ENCODE measurements at places on chromosomes 7 and 10. TPM values are rescaled to one million over a fixed set of nuclear protein-coding genes. Genes with fewer than 3 reads are reported as not detected.

DNA sequence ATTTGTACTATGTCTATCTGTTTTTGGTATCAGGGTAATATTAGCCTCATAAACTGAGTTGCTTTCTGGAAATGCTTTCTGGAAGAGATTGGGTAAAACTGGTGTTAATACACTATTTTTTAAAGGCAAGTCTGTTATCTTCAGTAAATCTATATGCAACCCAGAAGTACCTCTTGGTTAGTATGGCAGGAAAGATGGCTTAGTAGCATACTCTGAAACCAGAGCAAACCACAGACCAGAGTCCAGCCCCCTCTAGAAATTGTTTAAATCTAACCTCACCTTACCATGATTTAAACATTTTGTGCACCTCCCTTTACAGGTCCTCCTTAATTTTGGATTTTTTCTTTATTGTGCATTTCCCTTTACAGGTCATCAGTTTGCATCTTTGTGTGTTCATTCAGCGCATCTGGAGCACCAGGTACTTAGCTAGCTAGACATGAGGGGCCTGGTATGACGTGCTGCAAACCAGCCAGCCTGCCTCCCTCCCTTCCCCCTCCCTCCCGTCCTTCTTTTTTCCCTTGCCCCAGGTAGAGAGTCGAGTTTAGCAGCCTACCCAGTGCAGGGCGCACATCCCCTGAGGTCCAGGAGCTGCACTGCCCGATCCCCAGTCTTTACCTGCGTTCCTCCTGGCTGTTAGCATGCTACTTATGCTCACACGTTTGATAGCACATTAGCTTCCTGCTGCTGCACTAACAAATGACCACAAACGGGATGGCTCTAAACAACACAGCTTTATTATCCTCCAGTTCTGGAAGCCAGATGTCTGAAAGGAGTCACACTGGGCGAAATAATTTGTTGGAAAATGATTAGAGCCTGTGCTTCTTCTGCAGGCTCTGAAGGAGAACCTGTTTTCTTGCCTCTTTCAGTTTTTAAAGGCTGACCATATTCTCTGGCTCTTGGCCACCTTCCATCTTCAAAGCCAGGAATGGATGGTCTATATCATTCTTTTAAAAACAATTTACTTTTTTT lies 299.9 kb upstream of the HABP2 start:
- DNase-seq, result no peak

DNA sequence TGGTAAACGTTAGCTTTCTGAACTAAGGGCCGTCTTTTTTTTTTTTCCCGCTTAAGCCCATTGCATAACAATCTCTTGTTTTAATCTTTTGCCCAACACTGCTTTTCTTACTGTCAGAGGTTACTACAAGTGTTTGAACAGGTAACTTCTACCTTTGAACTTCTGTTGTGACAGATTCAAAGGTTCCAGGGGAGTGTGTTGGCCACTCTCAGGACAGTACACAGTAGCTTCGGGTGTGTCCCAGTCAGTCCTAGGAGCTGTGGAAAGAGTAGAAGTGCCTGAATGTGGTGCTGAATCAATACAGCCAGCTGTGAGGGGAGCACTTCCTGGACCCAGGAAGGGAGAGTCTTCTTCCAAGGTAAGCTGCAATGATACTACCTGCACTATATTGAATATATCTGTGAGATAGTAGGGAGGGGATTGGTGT lies at the start of gene ACSL5:
TSS of gene ACSL5 (plus strand) at position 205 of the 427 bp plus-strand sequence. CDS start 20,831 bp downstream, outside the sequence.
- no peak for DNase-seq

DNA sequence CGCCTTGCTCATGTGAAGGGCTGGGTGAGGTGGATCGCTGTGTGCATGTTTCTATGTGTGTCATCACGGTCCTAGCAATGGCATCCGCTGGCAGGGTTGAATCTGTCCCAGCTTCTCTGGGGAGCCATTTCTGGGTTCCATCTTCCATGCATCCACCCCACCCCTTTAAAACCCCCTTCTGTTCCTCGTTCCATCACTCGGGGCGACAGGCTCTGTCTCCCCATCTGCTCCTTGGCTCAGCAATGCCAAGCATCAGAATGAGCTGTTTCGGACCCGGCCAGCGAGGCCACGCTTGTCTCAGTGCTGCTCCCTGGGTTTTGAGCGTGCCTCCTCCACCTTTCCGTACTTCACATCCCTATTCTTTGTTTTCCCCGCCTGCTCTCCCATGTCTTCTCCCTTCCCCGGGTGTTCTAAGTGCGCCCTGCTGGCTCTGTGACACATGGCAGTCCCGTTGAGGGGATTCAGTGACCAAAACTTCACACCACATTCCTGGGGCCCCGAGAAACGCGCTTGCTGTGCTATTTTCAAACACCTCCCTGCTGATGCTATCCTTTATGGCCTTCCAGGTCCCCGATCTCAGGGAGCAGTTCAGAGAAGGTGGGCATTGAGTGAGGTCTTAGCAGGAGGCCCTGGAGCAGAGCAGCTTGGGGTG lies 554.1 kb upstream of the FOXK1 start:
- no peak for DNase-seq

DNA sequence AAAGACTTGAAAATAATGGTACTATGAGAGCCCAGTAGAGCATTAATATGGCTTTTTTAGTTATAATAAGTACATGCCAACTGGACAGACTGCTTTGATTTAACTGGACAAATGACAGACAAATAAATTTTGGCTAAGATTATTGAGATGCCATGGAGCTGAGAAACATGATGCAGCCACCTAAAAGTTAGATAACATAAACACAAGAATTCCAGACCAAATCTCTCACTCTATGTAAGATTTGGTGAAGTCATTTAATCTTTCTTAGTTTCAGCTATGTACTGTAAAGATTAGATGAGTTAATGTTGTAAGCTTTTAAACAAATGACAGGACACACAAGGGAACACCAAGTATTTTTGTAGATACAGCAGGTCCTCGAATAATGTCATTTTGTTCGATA lies 118.2 kb downstream of the CACNA2D1 start:
- DNase-seq, result no peak

DNA sequence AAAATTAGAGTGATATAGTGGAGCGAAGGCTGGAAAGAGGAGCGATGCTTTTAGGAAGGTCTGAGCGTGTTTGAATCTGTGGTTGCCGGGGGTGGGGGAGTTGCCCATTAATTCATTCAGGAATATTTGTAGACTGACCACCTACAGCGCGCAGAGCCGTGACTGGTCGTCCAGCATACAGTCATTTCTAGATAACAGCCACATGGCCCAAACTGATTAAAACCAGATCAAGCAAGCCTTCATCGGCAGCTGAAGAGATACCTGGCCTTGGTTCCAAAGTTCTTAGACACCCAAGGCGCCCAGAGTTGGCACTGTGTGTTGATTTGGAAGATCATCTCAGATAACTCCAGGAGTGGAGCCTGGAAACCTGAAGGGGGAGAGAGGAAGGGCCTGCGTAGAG lies 1.7 kb downstream of the PROSER2 start:
- no peak for DNase-seq

- no peak for DNase-seq
These were observed 118.6 kb upstream of the CARD11 start for GRCh38 chr7:3162289-3162688.

- DNase-seq, result no peak
These were observed 86.3 kb upstream of the MKLN1 start for GRCh38 chr7:131241386-131241785.

GRCh38 chr10:7153750-7154149 lies 257.1 kb downstream of the SFMBT2 start:
- DNase-seq, result no peak

Gene ACSL5
- 5.1 TPM for polyA plus RNA-seq

Gene CACNB2
- 3.2 TPM for polyA plus RNA-seq
